ENCODE measurements at places on chromosomes 1 and 21. TPM values are rescaled to one million over a fixed set of nuclear protein-coding genes. Genes with fewer than 3 reads are reported as not detected.

GRCh38 chr1:31694964-31695313 lies 8.9 kb downstream of the COL16A1 start:
- no peak for DNase-seq

DNA sequence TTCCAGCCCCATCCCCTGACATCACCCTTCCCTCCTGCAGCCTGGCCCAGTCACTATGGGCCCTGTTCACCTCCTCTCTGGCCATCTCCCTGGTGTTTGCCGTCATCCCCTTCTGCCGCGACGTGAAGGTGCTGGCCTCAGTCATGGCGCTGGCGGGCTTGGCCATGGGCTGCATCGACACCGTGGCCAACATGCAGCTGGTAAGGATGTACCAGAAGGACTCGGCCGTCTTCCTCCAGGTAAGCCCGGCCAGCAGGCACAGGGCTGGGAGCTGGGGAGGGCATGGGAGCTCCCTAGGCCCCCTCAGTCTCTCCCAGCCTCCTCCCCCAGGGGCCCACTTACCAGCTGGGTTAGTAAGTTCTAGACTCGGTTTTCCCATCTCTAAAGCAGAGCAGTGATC lies 52.1 kb downstream of the ELK4 start:
- DNase-seq = no peak

DNA sequence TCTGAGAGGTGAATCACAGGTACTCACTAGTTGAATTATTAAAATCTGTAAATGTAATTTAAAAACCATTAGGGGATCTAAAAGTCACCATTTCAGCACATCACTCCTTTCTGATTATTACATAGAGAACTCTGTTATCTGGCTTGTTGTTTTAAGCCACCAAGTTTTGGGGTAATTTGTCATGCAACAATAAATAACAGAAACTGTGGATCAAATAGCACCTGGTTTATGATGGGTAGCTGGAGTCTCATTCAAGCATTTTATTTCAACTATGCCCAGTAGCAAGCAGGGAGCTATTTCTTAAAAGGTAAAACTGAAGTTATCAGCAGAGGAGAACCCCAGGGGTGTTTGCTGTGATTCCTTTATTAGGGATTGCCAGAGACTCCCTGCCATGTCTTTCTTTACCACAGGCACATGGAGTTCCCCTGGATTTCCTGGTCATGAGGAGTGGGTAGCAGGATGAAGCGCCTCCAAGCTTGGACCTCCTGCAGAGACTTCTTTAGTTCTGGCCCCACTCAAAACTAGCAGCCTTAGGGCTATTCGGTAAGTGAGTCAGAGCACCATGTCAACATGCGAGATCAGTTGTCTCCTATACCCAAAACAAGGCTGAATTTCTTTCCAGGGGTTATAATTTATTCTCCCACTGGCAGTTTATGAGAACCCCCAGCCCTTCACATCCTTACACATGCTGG lies 179.2 kb downstream of the GIPC2 start:
- no peak for DNase-seq

DNA sequence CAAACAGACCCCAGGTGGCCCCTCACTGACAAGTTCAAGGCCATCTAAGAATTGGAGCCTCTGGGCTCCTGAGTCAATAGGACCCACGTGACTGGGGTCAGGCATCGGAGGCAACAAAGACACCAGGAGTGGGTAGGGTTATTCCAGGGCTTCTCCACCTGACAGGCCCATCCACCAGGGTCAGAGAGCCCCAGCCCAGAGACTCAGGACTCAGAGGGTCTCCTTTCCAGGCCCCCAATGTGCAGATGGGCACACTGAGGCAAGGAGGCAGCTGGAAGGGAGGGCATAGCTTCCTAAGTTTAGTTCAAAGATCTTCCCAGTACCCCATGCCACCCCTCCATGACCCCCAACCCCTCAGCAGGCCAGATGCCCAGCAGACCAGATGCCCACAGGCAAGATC lies 388.6 kb downstream of the MATN1 start:
- no peak for DNase-seq

PODN gene
- 0.38 TPM for total RNA-seq

DNA sequence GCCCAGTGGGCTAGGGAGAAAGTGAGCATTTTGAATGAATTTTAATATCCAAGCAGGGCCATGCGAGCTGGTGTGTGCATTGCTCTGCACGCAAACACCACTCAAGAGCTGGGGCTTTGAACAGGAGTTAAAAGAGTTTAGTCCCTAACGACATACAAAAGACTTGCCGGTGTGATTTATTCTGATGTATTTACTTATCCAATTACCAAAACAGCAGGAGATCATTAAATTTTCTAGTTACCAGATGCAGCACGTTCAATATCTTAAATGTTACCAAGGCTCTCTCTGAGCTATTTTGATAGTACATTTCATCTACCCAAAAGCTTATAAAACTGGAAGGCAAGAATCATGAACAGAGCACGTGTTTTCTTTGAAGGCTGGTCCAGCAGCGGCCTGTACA lies 30.0 kb upstream of the DMRTA2 start:
- no peak for DNase-seq

MAP10 gene
- 3.2 TPM for total RNA-seq

CSF3R gene
- 5.5 TPM for total RNA-seq

DNA sequence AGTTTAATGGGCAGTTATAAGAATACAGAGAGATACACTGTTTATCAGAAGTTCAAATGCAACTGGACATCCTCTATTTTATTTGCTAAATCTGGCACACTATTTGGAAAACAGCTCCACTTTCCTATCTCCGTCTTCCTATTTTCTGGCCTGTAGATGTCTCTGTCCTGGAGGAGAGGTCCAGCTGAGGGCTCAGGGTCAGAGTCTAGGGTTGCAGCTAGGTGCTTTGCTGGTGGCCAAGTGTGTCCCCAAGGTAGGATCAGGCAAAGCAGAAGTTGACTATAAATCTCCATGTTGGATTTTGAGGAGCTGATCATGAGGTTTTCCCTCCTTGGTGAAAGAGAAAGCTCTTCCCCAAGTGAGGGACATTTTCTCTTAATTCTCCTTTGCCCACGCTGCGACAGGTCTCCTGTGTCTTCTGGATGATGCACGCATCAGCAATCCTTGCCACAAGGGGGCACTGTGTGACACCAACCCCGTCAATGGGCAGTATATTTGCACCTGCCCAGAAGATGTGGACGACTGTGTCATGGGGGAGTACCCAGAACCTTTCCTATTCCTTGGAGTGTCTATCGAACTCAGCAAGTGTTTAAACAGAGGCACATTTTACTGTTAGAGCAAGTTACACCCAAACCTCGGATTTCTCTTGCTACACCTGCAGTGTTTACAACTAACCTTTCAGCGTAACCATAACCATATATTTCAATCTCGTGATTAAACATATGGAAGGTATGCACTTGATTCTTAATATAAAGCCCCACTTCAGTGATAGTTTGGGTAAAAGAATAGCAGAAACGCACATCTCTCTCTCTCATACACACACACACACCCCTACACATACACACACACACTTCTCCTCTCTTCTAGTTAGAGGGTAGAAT lies 10.2 kb downstream of the ADAM30 start:
- peak; percentile 23 for DNase-seq

DNA sequence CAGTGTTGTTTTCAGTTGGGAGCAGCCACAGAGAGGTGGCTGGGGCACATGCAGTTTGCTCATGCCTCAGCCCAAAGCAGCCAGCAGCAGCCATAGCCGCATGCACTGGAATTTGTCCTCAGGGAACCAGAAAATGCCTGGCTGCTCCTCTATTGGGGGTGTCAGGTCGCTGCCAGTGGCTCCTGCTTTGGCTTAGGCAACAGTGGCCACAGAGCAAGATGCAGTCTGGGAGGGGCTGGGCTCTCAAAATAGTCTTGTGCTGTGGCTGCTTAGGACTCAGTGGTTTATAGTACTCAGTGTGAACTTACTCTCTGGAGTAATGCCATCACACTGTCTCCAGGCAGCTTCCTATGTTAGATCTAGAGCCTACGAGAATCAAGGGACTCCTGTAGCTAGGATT lies 25.0 kb downstream of the CD55 start:
- no peak for DNase-seq

GRCh38 chr1:157961805-157962762 lies 31.4 kb upstream of the KIRREL1 start:
- DNase-seq = no peak

- no peak for DNase-seq
These were observed 30.9 kb downstream of the SKI start for GRCh38 chr1:2258996-2259395.

GJA9 gene
- total RNA-seq = not detected

C21orf58 gene
- total RNA-seq = 28.6 TPM

DNA sequence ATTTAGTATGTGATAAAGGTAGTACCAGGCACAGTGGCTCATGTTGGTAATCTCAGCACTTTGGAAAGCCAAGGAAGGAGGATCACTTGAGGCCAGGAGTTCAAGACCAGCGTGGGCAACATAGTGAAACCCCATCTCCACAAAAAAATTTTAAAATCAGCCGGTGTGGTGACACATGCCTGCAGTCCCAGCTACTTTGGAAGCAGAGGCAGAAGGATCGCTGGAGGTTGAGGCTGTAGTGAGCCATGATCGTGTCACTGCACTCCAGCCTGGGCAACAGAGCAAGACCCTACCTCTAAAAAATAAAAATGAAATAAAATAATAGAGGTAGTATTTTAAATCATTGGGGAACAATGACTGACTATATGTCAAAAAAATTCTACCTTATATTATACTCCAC lies 17.2 kb downstream of the SASS6 start:
- no peak for DNase-seq

DNA sequence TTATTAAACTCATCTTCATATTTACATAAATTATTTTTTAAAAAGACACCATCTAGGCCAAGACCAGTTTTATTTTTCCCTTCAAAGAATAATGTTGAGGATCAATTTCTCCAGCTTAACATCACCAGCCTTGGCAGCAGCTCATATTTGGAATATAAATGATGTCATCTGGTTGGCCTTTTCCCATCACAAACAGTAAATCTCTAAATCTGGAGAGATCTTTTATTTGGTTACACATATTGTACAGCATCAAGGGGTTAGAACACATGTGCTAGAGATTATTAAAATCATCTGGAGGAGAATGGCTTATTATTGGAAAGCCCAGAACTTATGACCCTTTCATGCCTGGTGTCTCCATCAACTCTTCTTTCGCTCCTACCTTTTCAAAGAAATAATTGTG lies 508.8 kb downstream of the PLPP3 start:
- DNase-seq = no peak

- no peak for DNase-seq
These were observed 116.8 kb upstream of the WNT4 start for GRCh38 chr1:22259551-22260282.

DNA sequence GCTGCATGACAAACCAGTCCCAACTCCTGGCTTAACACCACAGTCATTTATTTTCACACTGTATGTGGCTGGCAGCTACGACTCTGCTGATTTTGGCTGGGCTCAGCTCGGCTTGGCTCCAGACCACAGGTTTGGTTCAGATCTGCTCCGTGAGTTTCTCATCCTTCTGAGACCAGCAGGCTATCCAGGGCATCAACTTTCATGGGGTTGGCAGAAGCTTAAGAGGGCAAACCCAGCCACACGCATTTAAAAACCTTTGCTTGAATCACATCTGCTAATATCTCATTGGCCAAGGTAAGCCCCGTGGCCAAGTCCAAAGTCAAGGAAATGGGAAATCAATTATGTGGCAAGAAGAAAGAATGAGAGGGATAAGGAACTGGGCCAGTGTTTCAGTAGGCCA lies 574.2 kb downstream of the MATN1 start:
- DNase-seq = no peak

- no peak for DNase-seq
These were observed 3.1 kb upstream of the KRTAP21-1 start for GRCh38 chr21:30758306-30758705.

PCSK9 gene
- 18.7 TPM for total RNA-seq

DNA sequence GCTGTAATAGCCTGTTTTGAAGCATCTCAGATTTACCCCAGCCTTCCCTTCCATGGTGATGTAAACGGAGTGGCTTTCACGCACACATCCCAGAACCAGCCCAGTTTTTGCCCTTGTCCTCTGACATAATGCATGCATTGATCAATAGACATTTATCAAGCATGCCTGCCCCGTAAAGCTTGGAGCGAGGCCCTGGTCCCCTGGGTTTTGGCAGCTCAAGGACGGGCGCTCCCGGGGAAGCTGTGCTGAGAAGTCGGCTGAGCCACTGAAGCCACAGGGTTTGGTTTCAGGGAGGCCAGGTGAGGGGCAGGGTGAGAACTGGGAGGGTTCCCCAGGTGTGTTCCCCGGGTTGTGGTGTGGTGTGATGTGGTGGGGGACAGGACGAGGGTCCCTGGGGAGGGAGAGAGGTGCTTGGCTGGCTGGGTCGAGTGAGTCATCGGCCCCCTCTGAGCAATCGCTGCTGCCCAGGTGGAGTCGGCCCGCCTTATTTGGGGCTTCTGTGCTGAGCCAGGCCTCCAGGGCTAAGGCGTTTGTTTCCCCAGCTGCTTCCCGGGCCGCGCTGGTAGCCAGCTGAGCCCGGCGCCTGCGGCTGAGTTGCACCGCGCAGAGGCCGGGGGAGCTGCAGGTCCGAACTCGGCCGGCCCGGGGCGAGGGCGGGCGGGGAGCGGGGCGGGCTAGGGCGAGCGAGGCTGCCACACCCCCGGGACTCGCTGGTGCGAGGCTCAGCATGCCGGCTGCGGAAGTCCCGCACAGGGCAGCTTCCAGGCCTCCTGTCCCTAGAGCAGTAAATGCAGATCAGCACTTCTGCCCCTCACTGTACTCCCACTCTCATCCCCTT lies 23.6 kb downstream of the ATP2B4 start:
- peak; percentile 68 for DNase-seq

PAQR6 gene
- total RNA-seq = 21.5 TPM

DNA sequence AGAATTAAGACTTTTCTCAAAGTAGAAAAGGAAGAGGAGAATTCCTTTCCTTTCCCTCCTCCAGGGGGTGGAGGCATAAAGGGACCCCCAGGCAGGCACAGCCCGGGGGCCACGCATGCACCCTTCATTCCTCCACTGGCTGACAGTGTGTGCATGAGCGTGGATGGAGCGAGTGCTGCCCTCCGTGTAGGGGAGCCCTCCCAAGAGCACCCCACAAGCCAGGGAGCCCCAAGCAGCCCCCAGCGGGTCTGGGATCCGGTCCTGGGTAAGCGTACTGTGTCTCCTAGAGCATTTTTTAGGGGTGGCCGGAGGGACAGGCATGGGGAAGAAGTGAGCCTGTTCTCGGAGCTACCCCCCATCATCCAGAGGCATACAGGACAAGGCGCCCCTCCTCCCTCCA lies 120.5 kb downstream of the SIK1 start:
- no peak for DNase-seq

Measured in progenitor cell of endocrine pancreas (in vitro differentiated cells).